HTR-8/SVneo (cell line): ENCODE measurements at places on chromosomes 12 and 14.
A peak's percentile ranks its signal among the peaks of the same experiment; 100 is the strongest.

GRCh38 chr12:4809013-4809448, 88.8 kb downstream of the GALNT8 start:
- no peak for DNase-seq

DNA sequence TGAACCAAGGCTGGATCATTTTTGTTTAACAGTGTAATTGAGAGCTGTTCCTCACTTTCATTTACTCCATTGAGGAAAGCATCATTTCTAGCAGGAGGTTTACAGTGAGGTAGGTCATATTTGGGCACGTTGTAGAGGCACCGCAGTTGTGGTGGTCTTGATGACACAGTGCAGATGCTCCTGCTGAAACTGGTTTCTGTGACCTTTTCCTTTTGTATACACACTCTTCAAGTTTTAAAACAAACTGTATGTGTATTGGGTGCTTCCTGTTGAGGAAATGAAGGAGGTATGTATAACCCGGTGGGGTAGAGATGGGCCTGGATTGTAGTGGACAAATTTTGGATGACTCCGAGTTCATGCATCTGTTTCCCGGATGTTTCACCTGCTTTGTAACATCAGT, 456.3 kb upstream of the RGS6 start:
- no peak for DNase-seq

GRCh38 chr12:62190689-62191490, 69.3 kb upstream of the USP15 start:
- no peak for DNase-seq

DNA sequence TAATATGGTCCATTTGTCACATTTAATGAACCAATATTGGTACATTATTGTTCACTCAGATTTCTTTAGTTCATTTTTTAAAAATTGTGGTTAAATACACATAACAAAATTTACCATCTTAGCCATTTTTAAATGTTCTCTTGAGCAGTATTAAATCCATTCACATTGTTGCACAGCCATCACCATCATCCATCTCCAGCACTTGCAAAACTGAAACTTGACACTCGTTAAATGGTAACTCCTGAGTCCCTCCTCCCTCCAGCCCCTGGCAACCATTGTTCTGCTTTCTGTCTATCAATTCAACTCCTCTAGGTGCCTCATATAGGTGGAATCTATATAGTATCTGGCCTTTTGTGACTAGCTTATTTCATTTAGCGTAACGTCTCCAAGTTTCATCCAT, 86.4 kb downstream of the ACACB start:
- no peak for DNase-seq

- DNase-seq, result no peak
Observed at GRCh38 chr12:89863968-89864367, 155.3 kb upstream of the ATP2B1 start.

- no peak for DNase-seq
Observed at GRCh38 chr14:56814519-56814959, 4.3 kb upstream of the OTX2 start.

GRCh38 chr12:94754653-94755052, 104.3 kb upstream of the TMCC3 start:
- no peak for DNase-seq

DNA sequence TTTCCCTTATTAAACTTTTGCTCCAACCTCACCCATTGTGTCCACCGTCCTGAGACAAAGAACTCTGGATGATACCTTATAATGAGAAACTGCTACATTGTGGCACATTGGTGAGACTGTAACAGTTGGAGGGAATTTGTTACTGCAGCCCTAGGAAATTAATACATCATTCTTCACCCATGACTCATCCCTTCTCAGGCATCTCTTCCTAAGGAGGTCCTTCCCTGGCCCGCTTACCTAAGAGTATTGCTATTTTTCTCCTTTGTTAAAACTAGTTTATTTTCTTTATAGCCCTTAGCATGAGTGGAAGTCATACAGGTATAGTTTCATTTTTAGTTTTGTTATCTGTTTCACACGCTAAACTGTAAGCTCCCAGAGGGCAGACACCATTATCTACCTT, 87.1 kb downstream of the TMEM260 start:
- peak; percentile 67 for DNase-seq

DNA sequence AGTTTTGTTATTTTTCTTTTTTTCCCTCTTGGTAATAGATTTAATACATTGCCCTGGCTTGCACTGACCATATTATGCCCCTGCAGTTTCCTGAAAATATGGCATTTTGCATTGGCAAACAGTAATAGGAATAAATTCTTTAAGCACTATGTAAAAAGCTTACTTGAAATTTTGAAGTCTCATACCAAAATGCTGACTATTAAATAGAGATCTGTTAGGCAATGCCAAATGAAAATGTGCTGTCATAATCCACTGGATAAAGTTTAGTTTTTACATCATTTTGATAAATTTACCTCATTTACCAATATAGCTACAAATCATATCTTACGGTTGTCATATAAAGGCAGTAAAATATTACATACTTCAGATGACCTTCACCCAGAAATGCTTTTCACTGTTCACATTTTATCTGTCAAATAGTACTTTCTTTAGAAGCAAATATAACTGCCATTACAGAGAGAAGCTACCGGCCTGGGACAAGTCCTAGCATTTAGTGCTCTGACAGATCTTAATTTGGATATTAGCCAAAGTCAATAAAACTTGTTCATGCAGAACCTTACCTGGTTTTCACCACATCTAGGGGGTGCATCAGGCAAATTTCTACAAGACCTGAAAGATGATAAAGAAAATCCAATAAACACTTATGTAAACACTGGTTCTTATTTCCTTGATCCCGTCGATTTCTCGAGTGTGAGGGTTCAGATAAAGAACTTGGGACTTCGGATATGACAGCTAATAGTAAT, 212.9 kb downstream of the PAX9 start:
- DNase-seq, result no peak

GRCh38 chr12:22514875-22515274, 29.5 kb downstream of the C2CD5 start:
- no peak for DNase-seq

DNA sequence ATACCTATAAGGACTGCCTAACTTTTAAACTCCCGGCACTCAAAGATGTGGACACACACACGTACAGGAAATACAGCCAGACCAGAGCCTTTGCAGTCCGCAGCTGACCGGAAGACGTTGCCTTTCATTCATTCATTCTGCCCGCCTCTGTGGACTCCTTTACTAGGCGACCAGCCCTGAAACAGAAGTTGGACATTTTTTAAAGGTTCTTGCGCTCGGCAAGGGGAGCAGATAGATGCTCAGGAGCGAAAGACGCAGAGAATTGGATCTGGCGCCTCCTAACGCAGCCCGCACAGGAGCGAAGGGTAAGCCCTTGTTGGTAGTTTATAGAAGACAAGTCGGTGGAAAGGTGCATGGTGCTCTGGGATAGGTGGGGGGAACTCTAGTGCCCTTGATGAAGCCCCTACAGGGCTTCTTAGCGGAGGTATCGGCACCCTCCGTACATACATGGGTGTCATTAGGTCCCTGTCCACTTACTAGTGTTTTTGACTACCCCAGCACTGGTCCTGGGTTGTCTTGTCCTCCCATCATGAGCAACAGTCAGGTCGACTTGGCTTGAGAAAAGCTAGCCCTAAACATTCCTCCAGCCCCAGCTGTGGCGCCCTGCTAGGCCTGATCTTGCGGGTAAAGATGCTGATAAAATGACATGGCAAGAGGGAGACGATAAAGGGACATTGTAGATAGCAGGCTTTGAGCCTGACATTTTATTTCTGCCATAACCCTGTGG, at the start of gene KDM2B:
TSS of gene KDM2B (minus strand) at position 65 of the 727 bp plus-strand sequence. CDS start 112 bp downstream, outside the sequence.
- no peak for DNase-seq

GRCh38 chr14:79111987-79112501, 941.9 kb downstream of the NRXN3 start:
- DNase-seq, result no peak
